ENCODE measurements at places on chromosomes 7 and 10. TPM values are rescaled to one million over a fixed set of nuclear protein-coding genes. Genes with fewer than 3 reads are reported as not detected.

DNA sequence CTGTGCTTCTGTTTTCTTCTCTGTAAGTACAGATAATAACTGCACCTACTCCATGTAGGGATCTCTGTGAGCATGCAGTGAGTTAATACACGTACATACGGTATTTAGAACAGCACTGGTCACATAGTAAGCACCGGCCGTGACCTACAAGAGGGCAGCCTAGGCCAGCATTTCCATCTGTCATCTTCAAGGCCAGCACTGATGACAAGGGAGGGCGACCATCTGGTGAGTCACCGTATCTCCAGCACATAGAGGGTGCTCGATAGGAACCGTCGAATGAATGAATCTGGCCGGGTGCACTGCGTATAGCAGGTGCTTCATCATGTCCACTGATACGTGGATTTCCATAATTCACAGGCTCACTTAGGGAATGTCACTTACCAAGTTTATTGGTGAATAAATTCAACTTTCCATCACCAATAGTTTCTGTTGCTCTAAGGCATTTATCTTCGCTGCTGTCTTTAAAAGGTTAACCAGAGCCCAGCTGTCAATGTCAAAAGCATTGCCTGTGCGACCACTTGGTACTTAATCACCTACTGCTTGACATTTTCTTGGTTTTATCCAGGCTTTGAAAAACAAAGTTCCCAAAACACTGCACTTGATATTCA, 8.3 kb downstream of the NOD1 start:
- H3K4me1 ChIP-seq: peaks cover 49% of the 10 kb centered on the region
- DNase-seq: no peak
- peak overlapping the region; percentile 65 for H3K27ac ChIP-seq

GRCh38 chr10:71735709-71736569, 16.4 kb upstream of the C10orf105 start:
- DNase-seq: no peak
- peaks cover 19% of the 10 kb centered on the region for H3K4me1 ChIP-seq
- H3K27me3 ChIP-seq: no peaks in the 10 kb centered on the region
- no peak overlapping the region for H3K4me3 ChIP-seq
- H3K27ac ChIP-seq: peak overlapping the region; percentile 69

- no peak overlapping the region for H3K27ac ChIP-seq
- no peak for DNase-seq
- no peaks in the 10 kb centered on the region for H3K27me3 ChIP-seq
- H3K4me1 ChIP-seq: peaks cover 8% of the 10 kb centered on the region
- H3K4me3 ChIP-seq: no peak overlapping the region
These were observed 134.7 kb downstream of the GLI3 start for GRCh38 chr7:42102301-42102700.

DNA sequence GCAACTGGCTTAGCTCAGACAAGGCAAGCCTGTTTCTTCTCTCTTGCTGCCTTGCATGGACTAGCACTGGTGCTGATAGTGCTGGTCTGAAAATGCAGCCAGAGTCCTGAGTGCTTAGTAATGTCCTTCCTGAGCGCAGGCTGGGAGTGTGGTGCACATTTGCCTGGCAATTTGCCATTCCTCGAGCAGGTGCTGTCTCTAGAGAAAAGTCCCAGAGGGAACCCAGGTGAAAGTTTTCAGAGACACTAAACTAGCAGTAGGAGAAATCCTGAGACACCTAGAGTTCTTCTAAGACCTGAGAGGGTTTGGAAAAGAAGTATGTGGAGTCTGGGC, 1.9 kb downstream of the SFTPD start:
- H3K27me3 ChIP-seq: no peaks in the 10 kb centered on the region
- H3K4me1 ChIP-seq: no peaks in the 10 kb centered on the region
- no peak overlapping the region for H3K27ac ChIP-seq
- DNase-seq: no peak

Gene IL2RA
- total RNA-seq: 2.1 TPM

Gene CPN1
- not detected for total RNA-seq

Gene NPTX2
- 18.1 TPM for total RNA-seq

DNA sequence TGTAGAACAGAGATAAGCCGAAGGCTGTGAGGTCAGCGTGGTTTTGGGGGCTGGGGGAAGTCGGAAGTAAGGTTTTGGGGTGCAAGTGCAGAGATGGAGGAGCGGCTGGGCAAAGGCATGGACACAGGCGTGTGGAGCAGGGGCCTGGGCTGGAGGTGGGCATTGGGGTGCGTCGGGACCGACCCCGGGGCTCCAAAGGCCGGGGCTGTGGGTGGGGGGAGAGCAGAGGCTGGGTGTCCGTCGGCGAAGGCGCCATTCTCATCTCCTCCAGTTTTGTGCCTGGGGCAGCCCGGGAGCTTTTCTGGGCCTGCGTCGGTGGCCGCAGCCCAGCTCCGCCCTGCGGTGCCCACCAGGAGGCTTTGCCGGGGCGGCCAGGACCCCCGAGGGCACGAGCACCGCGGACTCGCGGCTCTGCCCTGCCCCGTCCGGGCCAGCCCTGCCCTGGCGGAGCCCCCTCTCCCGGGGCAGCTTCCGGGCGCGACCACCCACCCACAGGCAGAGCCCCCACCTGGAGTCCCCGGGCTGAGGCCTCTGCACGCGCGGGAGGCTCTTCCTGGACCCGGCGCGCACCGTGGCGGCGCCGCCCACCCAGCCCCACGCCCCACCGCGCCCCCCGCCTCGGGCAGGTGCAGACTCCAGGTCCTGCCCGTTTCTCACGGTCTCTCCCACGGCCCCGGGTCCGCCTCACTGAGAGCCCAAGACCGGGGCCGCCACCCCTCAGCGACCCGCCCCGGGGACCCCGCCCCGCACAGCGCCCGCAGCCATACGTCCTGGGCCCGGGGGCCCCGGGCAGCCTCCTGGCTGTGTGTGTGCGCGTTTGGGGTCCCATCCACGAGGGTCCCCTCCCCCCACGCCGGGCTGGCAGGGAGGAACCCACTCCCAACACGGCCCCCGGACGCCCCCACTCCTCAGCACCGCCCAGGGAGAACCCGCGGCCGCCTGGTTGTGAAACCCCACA, 7.7 kb upstream of the SCART1 start:
- no peak overlapping the region for H3K4me3 ChIP-seq
- H3K27me3 ChIP-seq: no peaks in the 10 kb centered on the region
- H3K36me3 ChIP-seq: peaks cover 3% of the 10 kb centered on the region
- H3K27ac ChIP-seq: no peak overlapping the region
- DNase-seq: no peak

- H3K36me3 ChIP-seq: no peaks in the 10 kb centered on the region
- DNase-seq: peak; percentile 37
- no peaks in the 10 kb centered on the region for H3K27me3 ChIP-seq
- no peak overlapping the region for H3K27ac ChIP-seq
These were observed 107.4 kb upstream of the GLCCI1 start for GRCh38 chr7:7861211-7861633.

GRCh38 chr10:277963-278362, 142.7 kb downstream of the ZMYND11 start:
- H3K27me3 ChIP-seq: no peaks in the 10 kb centered on the region
- no peak overlapping the region for H3K4me3 ChIP-seq
- H3K4me1 ChIP-seq: no peaks in the 10 kb centered on the region
- no peak overlapping the region for H3K27ac ChIP-seq

Gene PNLIPRP2
- not detected for total RNA-seq

Gene NKX6-2
- not detected for total RNA-seq

Gene ACTR3C
- 2.7 TPM for total RNA-seq

Gene HOXA10
- total RNA-seq: 61.2 TPM

- H3K4me3 ChIP-seq: no peak overlapping the region
- H3K27ac ChIP-seq: no peak overlapping the region
- no peaks in the 10 kb centered on the region for H3K36me3 ChIP-seq
- DNase-seq: no peak
These were observed 179.4 kb upstream of the IGFBP3 start for GRCh38 chr7:46100521-46100920.

- no peak for DNase-seq
- no peaks in the 10 kb centered on the region for H3K36me3 ChIP-seq
- H3K4me1 ChIP-seq: no peaks in the 10 kb centered on the region
- H3K27me3 ChIP-seq: no peaks in the 10 kb centered on the region
- peak overlapping the region; percentile 41 for H3K27ac ChIP-seq
These were observed 346.6 kb upstream of the KLF6 start for GRCh38 chr10:4131407-4132215.

DNA sequence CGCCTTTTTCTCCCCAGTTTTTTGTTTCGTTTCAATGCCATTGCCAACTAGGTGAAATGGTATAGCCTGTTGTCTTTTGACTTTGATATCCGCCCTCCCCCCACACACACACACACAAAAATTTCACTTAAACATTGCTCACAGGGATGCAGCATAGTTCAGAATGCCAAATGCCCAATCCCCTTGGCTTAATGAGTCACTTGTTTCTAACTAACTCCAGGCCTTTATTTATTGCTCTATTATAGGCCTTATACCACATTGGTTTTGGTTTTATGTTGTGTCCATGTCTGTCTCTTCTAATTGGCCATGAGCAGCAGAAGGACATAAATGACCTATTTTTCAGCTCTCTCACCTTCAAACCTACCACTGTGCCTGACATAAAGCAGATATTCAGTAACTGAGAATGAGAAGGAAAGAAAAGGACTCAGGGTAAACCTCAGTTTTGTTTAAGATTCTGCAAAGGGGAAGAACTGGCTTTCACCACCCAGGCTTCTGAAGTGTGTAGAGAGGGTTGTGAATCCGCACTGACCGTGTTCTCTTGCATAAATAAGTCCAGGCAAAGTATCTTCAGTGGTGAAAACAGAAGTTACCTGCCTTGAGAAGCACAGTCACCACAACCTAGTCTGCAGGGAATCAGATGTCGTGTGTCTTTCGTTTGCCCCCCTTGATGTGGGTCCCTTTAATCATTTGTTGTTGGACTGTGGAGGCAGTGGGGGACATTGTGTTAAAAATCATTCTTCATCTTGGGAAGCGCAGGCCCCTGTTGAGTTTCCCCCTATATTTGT, 139.8 kb downstream of the CELF2 start:
- no peak overlapping the region for H3K4me3 ChIP-seq
- H3K27me3 ChIP-seq: no peaks in the 10 kb centered on the region
- no peaks in the 10 kb centered on the region for H3K36me3 ChIP-seq
- H3K27ac ChIP-seq: no peak overlapping the region
- H3K4me1 ChIP-seq: peaks cover 34% of the 10 kb centered on the region

GRCh38 chr10:75401569-75402485, at the start of gene ZNF503:
TSS of gene ZNF503 (minus strand) at chr10:75401764. CDS start at chr10:75401419, 345 bp downstream.
- peak within 1 kb of the TSS; percentile 85 for H3K27ac ChIP-seq
- peak; percentile 93 for DNase-seq
- H3K4me3 ChIP-seq: peak within 1 kb of the TSS; percentile 57
- no peaks in the 10 kb centered on the region for H3K36me3 ChIP-seq
- H3K27me3 ChIP-seq: no peaks in the 10 kb centered on the region

Gene HOXA3
- total RNA-seq: 6.2 TPM

DNA sequence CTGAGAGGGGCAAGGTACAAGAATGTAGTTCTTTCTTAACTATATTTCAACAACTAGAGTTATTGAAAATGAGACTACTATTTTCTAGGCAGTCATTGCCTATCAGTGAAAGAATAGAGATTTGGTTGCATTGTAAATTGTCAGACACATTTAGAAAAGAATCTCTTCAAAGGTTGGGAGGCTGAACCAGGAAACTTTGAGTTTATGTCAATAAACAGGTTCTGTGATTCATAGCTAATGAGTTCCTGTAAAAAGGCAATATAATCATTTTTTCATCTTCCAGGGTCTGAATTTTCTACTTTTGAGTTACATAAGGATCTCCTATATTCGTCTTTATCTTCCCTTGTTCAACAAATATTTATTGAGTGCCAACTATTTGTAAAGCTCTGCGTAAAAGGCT, 47.1 kb downstream of the MAGI2 start:
- H3K27me3 ChIP-seq: no peaks in the 10 kb centered on the region
- no peaks in the 10 kb centered on the region for H3K36me3 ChIP-seq
- H3K4me1 ChIP-seq: no peaks in the 10 kb centered on the region

Gene ZNF679
- not detected for total RNA-seq

- no peaks in the 10 kb centered on the region for H3K27me3 ChIP-seq
- no peak overlapping the region for H3K4me3 ChIP-seq
- H3K27ac ChIP-seq: no peak overlapping the region
These were observed 780.3 kb downstream of the LRMDA start for GRCh38 chr10:76211691-76212090.

GRCh38 chr10:91343010-91343409, 67.1 kb upstream of the HECTD2 start:
- no peak overlapping the region for H3K4me3 ChIP-seq
- no peak for DNase-seq
- no peaks in the 10 kb centered on the region for H3K36me3 ChIP-seq
- H3K4me1 ChIP-seq: peaks cover 26% of the 10 kb centered on the region

GRCh38 chr7:74254858-74255379, 720 bp upstream of the RFC2 start:
- no peak for DNase-seq
- peaks cover 14% of the 10 kb centered on the region for H3K36me3 ChIP-seq
- H3K4me3 ChIP-seq: peak overlapping the region; percentile 80
- peak overlapping the region; percentile 86 for H3K27ac ChIP-seq
- no peaks in the 10 kb centered on the region for H3K27me3 ChIP-seq
- peaks cover 18% of the 10 kb centered on the region for H3K4me1 ChIP-seq

DNA sequence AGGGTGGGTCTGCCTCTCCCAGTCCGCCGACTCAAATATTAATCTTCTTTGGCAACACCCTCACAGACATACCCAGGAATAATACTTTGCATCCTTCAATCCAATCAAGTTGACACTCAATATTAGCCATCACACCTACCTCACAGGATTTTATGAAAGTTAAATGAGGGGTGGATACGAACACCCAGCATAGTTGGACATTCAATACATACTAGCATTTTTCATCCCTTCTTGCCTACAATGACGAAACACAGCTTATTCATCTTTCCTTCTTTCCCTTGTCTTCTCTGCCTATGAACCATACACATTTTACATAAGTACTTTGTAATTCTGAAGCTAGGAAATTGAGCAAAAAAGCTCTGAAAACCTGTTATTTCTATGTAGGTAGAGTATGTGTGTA, 48.5 kb downstream of the EMX2 start:
- no peaks in the 10 kb centered on the region for H3K27me3 ChIP-seq
- no peaks in the 10 kb centered on the region for H3K36me3 ChIP-seq
- no peak overlapping the region for H3K4me3 ChIP-seq

Gene RHOBTB1
- total RNA-seq: 38.9 TPM

DNA sequence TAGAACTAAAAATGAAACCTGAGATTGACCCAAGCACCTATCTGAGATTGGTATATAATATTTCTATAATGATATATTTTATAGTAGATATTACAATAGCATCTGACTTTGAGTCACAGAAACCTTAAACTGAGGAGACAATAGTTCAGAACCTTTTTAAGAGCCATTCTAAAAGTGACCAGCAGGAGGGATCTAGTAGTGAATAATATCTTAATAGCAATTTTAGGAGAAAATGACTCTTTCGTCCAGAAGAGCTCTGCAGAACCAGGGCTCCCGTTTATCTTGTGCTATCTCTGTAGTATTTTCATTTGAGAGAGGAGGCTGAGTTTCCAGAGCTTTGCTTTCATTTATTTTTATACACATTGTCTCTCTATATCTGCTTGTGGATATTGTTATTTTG, 68.1 kb downstream of the PODXL start:
- no peaks in the 10 kb centered on the region for H3K36me3 ChIP-seq
- H3K4me1 ChIP-seq: peaks cover 8% of the 10 kb centered on the region
- H3K27me3 ChIP-seq: no peaks in the 10 kb centered on the region

Gene ITIH5
- total RNA-seq: 14.0 TPM

Gene CPXM2
- 2.0 TPM for total RNA-seq

- peak overlapping the region; percentile 97 for H3K27ac ChIP-seq
- peaks cover 55% of the 10 kb centered on the region for H3K4me1 ChIP-seq
- no peak overlapping the region for H3K4me3 ChIP-seq
These were observed 6.1 kb upstream of the PDK4 start for GRCh38 chr7:95602421-95602820.

Measured in gastrocnemius medialis (tissue), 4 donors.